NCI-H2171 (cell line): ENCODE measurements at places on chromosomes 4 and X.

DNA sequence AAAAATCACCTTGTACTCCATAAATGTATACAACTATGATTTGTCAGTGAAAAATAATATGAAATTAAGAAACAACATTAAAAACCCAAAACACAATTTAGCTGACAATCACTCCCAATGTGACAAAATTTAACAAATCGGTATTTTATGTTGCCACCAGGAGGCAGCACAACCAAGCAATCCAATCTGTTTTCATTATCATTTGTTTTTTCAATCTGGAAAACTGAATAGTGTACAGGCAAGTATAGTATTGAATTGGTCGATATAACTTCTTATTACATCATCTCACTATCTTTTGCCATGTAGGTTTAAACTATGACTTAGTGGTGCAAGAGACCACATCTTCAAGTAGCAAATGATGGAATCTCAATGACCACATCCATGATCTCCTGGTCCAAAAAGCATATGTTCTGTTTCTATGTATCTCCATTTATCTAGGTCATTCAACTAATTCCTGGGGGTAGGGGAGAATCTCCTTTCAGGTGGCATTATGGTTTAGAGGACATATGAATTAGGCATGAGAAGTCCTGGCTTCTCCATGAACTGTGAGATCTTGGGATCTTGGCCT lies 112.9 kb upstream of the AGA start:
- no peak for DNase-seq

GRCh38 chr4:155546451-155546850 lies 120.2 kb upstream of the GUCY1A1 start:
- DNase-seq: no peak

- DNase-seq: no peak
Measured at GRCh38 chrX:42837747-42838146, 59.8 kb upstream of the PPP1R2C start.

- no peak for DNase-seq
Measured at GRCh38 chr4:173056710-173057109, 111.9 kb upstream of the GALNT7 start.

DNA sequence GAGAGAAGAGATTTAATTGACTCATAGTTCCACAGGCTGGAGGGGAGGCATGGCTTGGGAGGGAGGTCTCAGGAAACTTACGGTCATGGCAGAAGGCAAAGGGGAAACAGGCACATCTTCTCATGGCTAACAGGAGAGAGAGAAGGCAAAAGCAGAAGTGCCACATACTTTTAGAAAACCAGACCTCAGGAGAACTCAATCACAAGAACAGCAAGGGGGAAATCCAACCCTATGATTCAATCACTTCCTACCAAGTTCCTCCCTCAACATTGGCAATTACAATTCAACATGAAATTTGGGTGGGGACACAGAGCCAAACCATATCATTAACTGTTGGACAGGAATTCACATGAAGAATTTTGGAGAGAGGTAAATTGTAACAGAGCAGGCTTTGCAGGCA lies 485.3 kb upstream of the PITX2 start:
- DNase-seq: no peak

- no peak for DNase-seq
Measured at GRCh38 chrX:105475801-105476200, 255.3 kb upstream of the TEX13A start.

DNA sequence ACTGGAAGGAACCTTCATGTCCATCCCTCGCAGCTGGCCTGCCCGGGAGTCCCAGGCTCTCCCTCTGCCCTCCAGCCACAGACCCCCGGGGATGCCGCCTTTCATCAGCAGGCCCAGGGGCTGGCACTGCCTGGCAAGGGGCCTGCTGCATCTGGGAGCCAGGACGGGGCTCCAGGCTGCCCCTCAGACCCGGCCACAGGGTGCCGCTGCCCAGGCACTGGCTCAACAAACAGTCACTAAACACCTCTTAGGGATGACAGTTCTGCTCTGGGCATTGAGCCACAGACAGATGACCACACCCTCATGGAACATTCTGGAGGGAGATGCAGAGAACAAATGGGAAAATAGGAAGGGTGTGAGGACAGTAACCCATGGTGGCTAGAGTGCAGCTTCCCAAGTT lies 109.3 kb downstream of the HMX1 start:
- DNase-seq: no peak

DNA sequence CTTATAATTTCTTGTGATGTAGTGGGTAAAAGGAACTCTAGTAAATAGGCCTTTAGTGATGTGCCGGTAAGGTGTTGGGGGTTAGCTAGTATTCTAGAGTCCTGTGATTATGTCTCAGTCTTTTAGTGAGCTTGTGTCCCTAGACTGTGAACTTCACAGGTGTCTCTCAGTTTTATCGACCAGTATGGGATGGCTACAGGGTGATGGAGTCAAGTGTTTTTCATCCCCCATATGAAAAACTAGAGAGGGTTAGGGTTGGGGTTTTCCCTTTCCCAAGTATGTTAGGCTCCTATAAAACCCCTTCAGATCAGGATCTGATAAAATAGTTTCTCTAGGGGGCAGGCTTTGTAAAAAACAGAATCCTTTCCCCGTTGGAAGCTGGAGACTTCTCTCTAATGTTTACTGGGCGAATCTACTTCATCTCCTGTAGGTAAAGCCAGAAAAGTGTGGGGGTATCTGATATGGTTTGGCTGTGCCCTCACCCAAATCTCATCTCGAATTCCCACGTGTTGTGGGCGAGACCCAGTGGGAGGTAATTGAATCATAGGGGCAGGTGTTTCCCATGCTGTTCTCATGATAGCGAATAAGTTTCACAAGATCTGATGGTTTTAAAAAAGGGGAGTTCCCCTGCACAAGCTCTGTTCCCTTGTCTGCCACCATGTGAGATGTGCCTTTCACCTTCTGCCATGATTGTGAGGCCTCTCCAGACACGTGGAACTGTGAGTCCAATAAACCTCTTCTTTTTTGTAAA lies 120.8 kb downstream of the DTHD1 start:
- DNase-seq: no peak

DNA sequence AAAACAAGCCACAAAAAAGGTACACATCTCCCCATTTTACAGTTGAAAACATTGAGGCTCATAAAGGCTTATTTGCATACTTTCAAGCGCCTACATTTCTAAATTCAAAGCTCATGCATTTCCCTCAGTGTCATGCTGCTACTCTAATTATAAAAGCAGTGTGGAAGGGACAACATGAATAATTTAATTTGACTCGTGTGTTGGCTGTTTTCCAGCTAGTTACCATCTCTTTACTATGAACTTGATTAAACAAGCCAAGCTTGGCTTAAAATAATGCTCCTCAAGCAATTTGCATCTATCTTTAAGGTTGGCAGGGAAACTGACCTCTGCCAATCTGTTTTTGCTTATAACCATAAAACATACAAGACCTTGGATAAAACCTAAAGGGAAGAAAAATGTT lies 252.5 kb upstream of the NEIL3 start:
- DNase-seq: no peak
